ENCODE measurements at places on chromosomes 1 and 21. TPM values are rescaled to one million over a fixed set of nuclear protein-coding genes. Genes with fewer than 3 reads are reported as not detected.

DNA sequence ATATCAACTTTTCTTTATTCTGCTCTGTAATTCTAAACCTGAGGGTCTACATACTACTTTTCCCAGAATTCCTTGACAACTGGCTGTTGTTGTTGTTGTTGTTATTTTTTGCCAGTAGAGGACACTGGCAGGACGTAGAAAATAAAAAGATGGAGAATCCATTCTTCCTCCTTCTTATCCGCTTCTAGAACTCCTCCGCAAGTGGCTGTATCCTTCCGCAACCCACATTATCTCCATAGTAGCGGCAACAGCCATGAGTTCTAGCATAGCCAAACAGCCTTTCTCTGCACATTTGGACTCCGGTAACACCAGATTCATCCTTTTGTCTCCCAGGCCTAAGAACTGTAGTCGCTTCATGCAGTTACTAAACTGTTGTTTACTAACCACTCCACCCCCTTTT, 91.1 kb upstream of the CACHD1 start:
- H3K4me3 ChIP-seq, result no peak overlapping the region
- no peak overlapping the region for H3K27ac ChIP-seq
- H3K4me1 ChIP-seq, result no peaks in the 10 kb centered on the region
- H3K27me3 ChIP-seq, result no peaks in the 10 kb centered on the region
- no peaks in the 10 kb centered on the region for H3K36me3 ChIP-seq

Gene NUAK2
- 2.2 TPM for total RNA-seq

Gene CHRM3
- total RNA-seq, result 0.47 TPM

GRCh38 chr1:75791022-75791421, 5.0 kb downstream of the RABGGTB start:
- H3K27ac ChIP-seq, result no peak overlapping the region
- no peak overlapping the region for H3K4me3 ChIP-seq
- H3K27me3 ChIP-seq, result no peaks in the 10 kb centered on the region
- DNase-seq, result no peak

DNA sequence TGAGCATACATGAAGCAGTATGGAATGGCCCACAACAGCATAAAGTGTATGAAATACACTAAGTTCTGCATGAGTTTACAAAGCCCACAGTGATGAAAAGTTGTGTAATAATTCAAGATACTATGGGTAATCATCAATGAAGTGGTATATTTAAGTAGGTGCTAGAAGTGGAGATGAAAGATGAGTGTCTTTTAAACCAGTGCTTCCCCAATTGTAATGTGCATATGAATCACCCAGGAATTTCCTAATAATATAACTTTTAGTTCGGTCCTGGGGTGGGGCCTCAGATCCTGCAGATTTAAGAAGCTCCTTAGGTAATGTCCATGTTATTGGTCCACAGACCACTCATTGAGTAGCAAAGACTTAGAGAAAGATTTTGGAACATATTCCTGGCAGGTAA, 184.9 kb downstream of the DUSP10 start:
- H3K36me3 ChIP-seq, result no peaks in the 10 kb centered on the region
- no peaks in the 10 kb centered on the region for H3K27me3 ChIP-seq
- no peaks in the 10 kb centered on the region for H3K4me1 ChIP-seq
- DNase-seq, result no peak

DNA sequence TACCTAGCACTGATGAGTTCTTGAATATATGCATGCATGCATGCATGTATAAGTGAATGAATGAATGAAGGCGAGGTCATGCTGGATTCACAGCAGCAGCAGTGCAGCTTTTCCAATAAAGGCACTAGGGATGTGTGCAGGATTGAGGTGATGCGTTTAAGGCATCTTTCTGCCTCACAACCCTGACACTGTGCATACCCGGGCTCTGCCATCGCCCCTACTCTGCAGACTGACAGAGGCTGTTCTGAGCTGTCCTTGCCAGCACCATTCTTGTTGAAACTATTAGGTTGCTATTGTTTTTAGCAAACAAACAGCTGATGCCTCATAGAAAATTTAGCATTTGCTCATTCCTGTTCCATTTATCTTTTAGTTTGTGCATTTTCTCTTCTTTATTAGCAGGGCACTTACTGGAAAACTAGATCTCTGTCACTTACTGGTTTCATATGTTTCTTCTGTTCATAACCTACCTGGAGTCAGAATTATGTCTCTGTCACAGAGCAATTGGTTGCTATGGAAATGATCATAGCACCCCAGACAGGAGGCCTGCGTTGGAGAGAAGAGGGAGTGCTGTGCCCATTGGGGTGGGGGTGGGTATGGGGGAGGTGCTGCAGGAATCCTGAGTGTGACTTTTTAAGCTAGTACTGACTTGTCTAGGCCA, 79.0 kb downstream of the CD58 start:
- no peaks in the 10 kb centered on the region for H3K27me3 ChIP-seq
- DNase-seq, result no peak
- H3K4me1 ChIP-seq, result peaks cover 26% of the 10 kb centered on the region
- no peak overlapping the region for H3K4me3 ChIP-seq
- H3K36me3 ChIP-seq, result no peaks in the 10 kb centered on the region

GRCh38 chr21:15355066-15355465, 290.3 kb upstream of the NRIP1 start:
- no peaks in the 10 kb centered on the region for H3K27me3 ChIP-seq
- H3K36me3 ChIP-seq, result no peaks in the 10 kb centered on the region
- H3K4me3 ChIP-seq, result no peak overlapping the region
- no peak overlapping the region for H3K27ac ChIP-seq

DNA sequence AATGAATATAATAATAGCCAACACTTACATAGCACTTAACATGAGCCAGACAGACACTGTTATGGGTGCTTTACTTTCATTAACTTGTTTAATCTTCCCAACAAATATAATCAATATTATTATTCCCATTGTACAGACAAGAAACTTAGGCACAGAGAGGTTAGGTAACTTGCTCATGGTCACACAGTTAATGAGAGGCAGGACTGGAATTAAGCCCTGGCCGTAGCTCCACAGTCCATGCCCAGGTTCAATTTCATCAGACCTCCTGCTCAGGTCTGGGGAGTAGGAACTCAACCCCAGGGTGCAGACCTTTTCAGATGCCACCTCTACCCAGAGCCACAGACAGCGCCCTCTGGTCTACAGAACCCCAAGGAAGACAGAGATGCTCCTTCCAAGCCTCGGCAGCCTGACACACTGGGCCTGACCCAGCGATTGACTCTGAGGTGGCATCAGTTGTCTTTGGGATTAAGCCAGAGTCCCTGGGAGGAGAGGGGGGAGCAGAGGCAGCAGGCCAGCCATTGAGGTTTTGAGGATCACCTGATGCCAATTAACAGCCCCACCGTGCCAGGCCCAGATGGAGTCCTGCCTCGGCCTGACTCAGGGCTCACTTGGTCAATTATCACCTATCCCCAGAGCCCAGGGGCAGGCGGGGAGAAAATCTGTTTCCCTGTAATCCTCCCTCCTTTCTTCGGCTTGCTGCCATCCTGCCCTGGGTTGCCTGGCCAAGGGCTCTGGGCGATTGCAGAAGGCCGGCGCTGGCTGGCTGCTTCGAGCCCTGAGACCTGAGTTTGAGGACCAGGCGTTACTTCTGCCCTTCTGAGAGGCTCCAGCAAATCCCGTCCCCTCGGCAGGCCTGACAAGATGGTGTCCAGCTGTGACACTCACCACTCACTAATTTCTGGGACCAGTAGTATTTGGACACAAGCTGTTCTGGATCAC, 116.7 kb downstream of the LACTBL1 start:
- DNase-seq, result no peak
- no peak overlapping the region for H3K27ac ChIP-seq
- no peak overlapping the region for H3K4me3 ChIP-seq
- no peaks in the 10 kb centered on the region for H3K27me3 ChIP-seq

Gene KIF2C
- total RNA-seq, result 124 TPM

Gene CLCA4
- total RNA-seq, result not detected
